ENCODE measurements at places on chromosomes 1 and 21.

DNA sequence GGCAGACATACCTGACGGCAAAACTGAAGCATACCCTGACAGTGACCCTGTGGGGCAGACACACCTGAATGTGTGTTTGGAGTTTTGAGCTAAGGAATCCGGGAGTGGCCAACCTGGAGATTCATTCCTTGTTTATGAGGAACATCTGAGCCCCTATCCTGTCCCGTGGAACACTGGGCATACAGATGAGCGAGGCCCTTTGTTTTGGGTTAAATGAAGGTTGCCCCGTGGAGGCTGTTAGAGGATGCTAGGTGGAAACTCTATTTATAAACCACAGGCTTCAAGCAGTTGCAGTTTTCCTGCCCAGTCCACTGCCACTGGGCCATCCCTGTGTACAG, 18.1 kb downstream of the GALNT2 start:
- DNase-seq: no peak

- no peak for DNase-seq
Observed at GRCh38 chr1:32885676-32886003, 651 bp upstream of the HPCA start.

DNA sequence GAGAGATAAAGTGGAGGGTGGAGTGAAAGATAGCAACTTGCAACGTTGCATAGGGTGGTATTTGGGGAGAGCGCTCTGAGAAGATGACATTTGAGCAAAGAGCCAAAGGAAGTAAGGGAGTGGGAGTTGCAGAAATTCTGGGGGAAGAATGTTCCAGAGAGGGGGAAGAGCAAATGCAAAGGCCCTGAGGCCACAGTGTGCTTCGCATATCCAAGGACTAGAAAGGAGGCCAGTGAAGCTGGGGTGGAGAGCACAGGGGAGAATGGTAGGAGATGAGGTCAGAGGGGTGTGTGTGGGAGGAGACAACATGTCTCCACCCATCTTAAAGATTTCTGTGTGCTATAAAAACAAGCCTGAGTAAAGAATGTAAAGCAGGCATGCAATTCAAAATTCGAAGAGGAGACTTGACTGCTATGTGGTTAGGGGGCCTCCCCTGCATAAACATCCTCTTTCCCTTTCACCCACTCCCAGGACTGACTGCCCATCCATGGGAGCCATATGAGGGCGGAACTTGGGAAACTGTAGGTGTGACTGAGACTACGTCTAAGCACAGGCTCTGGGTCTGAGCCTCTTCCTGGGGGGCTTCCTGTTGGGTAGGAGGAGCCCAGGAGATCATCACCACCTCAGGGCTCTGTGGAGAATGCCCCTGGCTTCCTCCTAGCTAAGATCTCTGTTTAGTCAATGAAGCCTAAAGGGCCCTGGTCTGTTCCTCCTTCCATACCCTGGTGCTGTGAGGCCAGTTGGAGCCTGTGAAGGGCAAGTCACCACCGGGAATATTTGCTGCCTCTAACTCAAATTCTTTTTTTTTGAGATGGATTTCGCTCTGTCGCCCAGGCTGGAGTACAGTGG, 2.9 kb upstream of the CLIC4 start:
- no peak for DNase-seq

GRCh38 chr1:227788271-227789083, 27.0 kb upstream of the PRSS38 start:
- no peak for DNase-seq

All from NCI-H526 treated with DMSO at 0.1 percent for 48 hours (cell line).